HCEC 1CT (cell line): ENCODE measurements at places on chromosomes 3 and 15.

DNA sequence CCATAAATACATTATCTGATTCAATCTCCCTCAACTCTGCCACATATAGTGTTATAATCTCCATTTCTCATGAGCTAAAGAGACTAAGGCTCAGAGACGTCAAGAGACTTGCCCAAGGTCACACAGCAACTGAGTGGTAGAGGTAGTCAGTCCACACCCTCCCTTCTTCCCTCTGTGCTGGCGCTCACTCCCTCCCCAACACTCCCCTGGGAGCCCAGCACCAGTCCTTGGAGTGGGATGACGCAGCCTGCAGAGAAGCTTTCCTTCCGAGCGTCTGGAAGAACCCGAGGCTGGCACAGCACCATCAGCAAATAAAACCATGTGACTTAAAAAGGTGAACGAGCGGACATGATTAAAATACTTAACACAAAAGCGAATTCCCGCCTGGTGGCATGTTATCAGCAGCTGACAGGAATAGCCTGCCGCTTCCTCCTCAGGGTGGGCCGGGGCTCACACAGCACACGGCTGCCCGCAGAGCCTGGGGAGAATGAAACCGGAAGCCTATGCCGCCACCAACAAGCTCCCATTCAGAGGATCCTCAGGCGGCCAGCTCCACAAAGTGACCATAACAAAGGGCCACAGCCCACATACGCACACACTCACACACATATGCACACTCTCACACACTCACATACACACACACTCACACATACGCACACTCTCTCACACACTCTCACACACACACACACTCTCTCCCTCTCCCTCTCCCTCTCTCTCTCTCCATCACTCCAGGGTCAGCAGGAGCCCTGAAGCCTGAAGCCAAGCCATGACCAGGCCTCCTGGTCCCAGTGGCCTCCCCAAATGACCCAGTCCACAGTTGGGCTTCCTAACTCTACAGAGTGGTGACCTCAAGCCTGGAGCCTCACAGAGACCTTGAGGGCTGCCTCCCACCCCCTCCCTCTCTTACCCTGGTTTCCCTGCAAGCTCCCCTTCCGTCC lies 120.5 kb downstream of the XXYLT1 start:
- no peak for DNase-seq

GRCh38 chr3:30438126-30438525 lies 168.3 kb upstream of the TGFBR2 start:
- DNase-seq: no peak

- no peak for DNase-seq
Measured at GRCh38 chr3:32118215-32118614, 11.8 kb downstream of the GPD1L start.

GRCh38 chr3:159923336-159923735 lies 65.3 kb upstream of the IL12A start:
- DNase-seq: no peak

DNA sequence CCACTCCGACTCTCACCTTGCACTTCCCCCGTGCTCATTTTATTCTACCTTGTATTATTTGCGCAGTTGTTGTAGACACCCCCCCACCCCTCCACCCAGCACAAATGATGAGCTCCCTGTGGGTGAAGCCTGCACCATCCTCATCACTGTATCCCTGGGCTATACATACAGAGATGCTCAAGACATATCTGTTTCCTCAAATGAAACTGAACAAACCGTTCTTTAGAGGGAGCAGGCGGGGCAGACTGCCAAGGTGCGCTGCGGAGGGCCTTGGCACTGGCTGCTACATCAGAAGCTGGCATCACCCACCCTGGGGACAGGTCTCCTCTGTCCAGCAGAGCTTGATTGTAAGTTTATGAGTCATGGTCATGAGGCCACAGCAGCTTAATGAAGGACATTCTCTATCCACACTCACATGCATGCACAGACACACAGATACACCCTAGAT lies 29.0 kb downstream of the ADCY5 start:
- no peak for DNase-seq

- peak; percentile 68 for DNase-seq
Measured at GRCh38 chr3:105353485-105354161, 13.1 kb upstream of the ALCAM start.

- DNase-seq: no peak
Measured at GRCh38 chr15:64877435-64877834, 34.3 kb upstream of the ANKDD1A start.

DNA sequence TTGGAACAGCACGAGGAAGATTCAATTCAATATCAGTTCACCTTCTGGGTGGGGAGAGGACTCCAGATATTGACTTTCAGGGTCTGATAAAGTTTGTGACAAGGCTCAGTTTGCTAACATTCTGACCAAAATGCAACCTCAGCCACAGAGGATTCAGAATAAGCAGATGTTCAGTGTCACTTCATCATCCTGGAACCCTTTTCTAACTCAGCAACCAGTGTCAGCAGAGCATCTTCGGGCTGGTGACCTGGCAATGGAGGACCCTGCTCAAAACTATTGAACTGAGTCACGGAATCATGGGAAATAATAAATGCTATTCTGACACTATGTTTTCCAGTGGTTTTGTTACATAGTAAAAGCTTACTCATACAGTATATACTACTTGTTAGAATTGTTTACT lies 433.4 kb upstream of the CFAP20DC start:
- no peak for DNase-seq
